ENCODE measurements at places on chromosomes 11 and 22.
A peak's percentile ranks its signal among the peaks of the same experiment; 100 is the strongest.

GRCh38 chr11:121577106-121577848 is 124.5 kb upstream of the SORL1-AS1 start:
- DNase-seq: no peak

DNA sequence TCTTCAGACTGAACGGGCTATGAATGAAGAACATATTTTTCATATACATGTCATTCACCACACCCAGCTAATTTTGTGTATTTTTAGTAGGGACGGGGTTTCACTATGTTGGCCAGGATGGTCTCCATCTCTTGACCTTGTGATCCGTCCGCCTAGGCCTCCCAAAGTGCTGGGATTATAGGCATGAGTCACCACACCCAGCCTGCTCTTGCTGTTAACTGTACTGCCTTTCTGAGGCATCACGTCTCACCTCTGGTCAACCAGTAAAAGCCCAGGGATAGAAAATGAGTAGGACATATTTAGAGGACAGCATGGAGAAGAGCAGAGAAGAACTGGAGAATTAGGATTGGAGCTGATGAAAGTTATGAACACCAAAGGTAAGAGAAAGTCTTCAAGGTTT is 55.6 kb downstream of the APOL3 start:
- DNase-seq: no peak

- DNase-seq: peak; percentile 22
Measured at GRCh38 chr11:121163658-121164308, 62.7 kb downstream of the TECTA start.

- peak; percentile 75 for DNase-seq
Measured at GRCh38 chr11:61791737-61792309, 576 bp downstream of the TMEM258 start.

GRCh38 chr11:54927704-54928103 is 221.1 kb downstream of the OR4A5 start:
- no peak for DNase-seq

DNA sequence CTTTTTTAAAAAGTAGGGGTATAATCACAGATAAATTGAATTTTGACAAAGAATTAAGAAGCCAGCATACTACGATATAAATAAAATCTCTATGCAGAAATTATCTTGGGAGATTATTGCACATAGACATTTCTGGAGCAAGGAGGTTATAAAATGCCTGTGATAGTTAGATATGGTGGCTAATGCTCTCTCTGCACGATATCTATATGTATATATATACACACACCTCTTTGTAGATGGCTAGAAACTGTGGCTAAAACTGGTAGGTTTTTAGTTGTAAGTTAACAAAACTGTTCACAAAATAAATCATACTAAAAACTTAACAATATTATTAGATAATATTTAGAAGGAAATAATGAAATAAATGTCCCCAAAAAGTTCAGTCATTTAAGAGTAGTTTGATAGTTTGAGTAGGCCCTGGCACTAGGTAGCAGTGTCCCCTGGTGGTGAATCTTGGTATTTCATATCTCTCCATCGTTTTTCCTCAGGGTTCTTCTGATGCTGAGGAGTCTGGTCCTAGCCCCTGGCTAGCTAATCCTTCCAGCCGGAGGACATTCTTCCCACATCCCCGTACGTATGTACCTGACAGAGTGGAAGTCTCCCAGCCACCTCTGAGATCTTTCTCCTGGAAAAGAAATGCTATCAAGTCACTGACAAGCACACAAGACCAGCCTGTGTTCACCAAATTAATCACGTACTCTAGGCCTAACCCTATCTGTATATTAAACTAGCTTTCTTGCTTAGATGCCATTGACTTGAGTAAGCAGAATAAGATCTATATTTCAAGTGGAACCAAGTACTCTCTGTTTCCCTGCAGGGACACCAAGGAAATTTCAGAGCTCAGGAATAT is 32.2 kb downstream of the ART5 start:
- DNase-seq: peak; percentile 46

DNA sequence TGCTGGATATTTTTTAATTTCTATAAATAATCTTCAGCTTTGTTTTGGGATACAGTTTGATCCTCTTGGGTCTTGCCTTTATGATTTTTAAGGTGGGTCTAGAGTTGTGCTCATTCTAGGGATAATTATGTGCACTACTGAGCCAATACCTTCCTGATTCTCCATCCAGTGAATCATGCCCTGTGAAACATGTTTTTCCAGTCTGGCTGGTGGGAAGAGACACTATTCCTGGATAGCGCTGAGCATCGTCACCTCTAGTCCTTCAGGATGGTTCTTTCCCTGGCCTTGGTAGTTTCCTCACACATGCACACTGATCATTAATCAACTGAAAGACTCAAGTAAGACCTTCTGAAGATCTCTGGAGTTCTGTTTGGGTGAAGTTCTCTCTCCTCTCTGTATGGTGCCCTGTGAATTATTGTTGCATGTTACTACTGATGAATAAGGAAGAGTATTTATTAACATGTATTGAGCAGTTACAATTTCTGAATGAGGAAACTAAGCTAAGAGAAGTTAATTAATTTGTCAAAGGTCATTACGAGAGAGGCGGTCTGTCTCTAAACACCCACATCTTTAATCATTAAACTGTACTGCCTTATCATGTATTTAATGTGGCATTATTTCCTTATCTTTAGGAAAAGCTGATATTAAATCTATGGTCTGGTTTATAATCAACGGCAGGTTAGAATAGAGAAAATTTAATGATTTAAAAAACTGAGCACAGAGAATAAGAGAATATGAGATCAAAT is 39.1 kb upstream of the LIPT2 start:
- DNase-seq: no peak

Measured in GM12865 (cell line).